Fibroblast of the aortic adventitia (primary cell): ENCODE measurements at places on chromosomes 6 and 20.

DNA sequence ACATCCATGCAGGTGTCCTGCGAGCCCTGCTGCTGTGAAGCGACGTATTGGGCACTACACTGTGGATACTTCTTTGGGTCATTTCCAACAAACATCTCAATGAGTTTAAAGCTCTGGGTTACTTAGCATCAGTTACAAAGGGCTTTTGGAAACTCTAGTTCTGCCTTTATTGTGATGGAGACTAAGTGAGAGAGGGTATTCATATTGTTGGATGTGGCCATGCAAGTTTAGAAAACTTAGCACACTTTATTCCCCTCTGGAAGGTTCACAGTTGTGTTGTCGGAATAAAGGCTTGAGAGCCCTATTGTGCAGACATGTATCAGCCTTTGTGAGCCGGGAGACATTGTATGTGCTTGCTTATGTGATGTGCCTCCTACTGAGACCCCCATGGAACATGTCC lies 22.1 kb downstream of the DUSP22 start:
- no peak for DNase-seq

DNA sequence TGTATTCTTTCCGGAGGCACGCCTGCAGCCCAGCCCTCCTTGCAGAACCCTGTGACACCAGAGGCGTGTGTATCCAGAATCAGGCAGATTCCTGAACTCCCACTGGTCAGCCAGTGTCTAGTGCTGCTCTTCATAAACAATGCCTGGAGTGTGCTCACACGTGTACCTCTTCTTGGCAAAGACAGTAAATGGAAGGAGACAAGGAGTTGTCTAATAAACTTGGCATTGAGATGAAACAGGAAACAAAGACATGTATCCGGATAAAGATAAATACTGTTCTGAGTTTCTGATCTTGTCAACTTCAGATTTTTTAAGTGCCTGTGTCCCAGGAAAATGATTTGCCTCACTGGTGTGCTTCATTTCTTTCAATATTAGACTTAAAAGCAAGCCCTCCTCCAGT lies 1.7 kb downstream of the RPS6KA2 start:
- peak; percentile 40 for DNase-seq

GRCh38 chr6:106476331-106477105 lies 116.0 kb downstream of the CRYBG1 start:
- peak; percentile 91 for DNase-seq

GRCh38 chr6:132933090-132933489 lies 118.7 kb downstream of the RPS12 start:
- no peak for DNase-seq

DNA sequence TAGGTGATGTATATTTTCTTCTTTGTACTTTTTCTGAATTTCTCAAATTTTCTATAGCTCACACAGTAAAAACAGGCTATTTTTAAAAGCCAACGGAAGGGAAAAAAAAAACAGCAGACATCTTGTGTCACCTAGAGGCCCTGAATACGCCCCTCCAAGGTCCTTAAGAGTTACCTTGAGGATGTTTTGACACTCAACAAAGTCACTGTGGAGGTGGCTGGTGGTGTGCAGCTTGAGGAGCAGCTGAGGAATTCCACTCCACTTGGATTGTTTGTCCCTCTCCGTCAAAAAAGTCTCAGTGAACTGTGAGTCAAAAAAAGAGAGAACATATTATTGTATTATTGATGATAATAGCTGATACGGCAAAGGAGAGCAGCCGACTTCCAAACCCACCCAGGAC lies 14.7 kb downstream of the TRPC4AP start:
- DNase-seq = no peak

DNA sequence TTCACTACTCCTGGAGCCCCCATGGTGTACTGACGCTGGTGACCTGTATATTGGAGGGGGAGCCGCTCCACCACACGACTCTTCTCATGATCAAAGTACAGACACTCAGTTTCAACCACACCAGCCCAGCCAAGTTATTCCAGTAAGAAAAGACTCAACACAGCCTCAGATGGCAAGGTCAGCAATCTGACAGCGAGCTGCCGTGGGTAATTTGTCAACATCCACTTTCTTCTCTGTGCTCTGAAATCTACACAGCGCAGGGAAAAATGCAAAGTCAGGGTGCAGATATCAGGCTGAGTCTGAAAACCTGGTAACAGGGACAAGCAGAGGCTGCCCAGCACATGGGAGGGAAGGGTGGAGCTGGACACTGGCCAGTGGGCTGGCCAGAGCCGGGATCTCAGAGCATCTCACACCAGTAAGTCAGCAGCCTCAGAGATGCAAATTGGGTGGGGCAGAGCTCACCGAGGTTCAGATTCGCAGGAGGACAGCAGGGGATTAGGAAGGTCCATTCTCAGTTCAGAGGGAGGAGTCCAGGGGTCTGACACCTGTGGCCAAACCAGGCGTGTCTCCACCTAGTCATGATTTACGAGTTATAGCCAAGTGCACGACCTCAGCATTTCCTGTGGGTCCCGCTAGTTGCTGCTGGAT lies 44.5 kb upstream of the RPS6KA2 start:
- DNase-seq = peak; percentile 32

GRCh38 chr20:41309817-41310216 lies 7.7 kb downstream of the ZHX3 start:
- peak; percentile 81 for DNase-seq

GRCh38 chr6:86256615-86257187 lies 614.0 kb upstream of the SYNCRIP start:
- DNase-seq = no peak

DNA sequence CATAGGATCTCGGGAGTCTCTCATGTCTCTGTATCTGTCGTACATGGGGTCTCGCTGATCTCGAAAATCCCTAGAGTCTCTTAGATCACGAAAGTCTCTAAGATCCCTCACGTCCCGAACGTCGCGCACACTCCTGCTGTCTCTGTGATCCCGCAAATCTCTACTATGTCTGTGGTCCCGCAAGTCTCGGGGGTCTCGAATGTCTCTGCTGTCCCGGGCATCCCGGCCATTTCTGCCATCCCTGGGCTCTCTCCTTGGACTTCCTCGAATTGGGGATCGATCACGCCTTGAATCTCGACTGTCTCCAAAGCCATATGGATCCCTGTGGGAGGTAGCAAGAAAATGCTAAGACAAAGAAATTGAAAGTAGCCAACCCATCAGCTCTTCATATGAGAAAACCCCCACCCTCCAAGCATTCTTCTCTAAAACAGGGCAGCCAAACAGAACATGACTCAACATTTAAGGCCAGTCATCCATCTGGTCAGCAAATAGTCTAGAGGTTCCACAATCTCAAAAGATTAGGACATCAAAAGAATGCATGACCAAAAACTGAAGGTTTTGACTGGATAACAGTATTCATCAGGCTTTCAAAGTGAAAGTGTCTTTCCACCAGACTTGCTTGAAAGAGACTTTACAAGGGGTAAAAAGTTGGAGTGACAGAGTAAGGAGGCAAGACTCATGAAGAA lies 19.4 kb downstream of the NCOA5 start:
- peak; percentile 85 for DNase-seq

GRCh38 chr6:132404736-132405135 lies 3.5 kb upstream of the MOXD1 start:
- no peak for DNase-seq
